ENCODE measurements at places on chromosomes 13 and 19.

GRCh38 chr13:33537676-33538075 is 252.1 kb upstream of the STARD13 start:
- DNase-seq = no peak

- no peak for DNase-seq
Observed at GRCh38 chr19:34707661-34708060, 26.4 kb upstream of the ZNF181 start.

- no peak for DNase-seq
Observed at GRCh38 chr19:7069904-7070226, 362 bp downstream of the ZNF557 start.

GRCh38 chr19:17966550-17967256 is at the start of gene KCNN1:
TSS of gene KCNN1 (plus strand) at chr19:17967107. CDS start at chr19:17973889, 6,782 bp downstream.
- peak; percentile 32 for DNase-seq

DNA sequence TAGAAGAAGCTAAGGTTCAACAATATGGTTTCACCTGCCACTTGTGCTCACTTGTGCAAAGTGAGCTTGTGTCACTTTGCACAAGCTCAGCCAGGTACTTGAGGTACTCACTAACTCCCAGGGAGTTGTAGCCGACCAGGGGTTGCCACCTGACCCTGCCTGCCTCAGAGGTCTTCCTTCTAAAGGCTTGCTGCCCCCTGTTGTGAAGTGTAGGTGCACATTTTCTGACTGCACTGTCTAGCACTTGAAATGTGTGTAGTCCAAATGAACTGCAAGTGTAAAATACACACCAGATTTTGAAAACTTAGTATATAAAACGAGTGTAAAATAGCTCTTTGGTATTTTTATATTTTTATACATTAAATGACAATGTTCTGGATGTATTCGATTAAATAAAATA is 230.8 kb downstream of the DLEU7 start:
- DNase-seq = peak; percentile 29

DNA sequence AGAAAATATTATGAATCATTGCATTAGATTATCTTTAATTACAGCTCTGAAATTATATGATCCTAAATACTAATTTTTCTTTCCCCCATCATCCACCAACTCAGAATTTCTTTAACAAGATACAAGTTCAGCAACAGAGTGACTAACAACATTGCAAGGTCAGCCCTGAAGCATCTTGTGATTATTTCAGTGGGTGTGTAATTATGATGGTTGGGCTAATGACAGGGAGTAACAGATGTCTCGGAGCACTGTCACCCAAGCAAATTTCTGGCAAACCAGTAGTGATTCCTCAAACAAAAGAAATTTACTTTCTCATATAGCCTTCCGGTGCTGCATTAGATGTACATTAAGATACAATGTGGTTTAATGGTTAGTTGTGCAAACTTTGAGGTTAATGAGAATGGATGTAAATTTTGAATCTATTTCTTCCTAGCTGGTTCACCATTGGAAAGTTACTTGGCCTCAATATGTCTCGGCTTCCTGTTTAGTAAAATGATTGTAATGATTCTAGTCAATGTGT is 238.9 kb downstream of the ITGBL1 start:
- DNase-seq = peak; percentile 41

DNA sequence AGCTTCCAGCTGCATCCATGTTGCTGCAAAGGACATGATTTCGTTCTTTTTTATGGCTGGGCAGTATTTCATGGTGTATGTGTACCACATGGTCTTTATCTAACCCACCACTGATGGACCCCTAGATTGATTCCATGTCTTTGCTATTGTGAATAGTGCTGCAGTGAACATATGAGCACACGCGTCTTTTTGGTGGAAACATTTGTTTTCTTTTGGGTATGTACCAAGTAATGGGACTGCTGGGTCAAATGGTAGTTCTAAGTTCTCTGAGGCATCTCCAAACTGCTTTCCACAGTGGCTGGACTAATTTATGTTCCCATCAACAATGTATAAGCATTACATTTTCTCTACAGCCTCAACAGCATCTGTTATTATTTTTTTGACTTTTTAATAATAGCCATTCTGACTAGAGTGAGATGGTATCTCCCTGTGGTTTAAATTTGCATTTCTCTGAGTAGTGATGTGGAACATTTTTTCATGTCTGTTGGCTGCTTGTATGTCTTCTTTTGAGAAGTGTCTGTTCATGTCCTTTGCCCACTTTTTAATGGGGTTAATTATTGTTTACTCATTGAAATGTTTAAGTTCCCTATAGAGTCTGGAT is 6.8 kb upstream of the UBE2L5 start:
- no peak for DNase-seq
